NCI-H1105 treated with DMSO at 0.1 percent for 48 hours (cell line): ENCODE measurements at places on chromosomes 6 and 20.

- no peak for DNase-seq
Observed at GRCh38 chr6:47245745-47246371, 63.8 kb downstream of the TNFRSF21 start.

- no peak for DNase-seq
Observed at GRCh38 chr6:33953171-33953570, 149.4 kb upstream of the MLN start.

DNA sequence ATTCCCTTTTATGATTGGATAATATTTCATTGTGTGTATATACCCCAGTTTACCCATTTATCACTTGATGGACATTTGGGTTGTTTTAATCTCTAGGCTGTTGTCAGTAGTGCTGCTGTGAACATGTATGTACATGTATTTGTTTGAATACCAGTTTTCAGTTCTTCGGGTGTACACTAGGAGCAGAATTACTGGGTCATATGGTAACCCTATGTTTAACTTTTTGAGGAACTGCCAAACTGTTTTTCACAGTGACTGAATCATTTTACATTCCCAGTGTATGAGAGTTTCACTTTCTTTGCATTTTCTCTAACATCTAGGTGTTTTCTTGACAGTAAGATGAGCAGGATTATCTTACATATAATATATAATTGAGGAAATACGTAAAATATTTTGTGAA lies 44.7 kb upstream of the ADIG start:
- no peak for DNase-seq

DNA sequence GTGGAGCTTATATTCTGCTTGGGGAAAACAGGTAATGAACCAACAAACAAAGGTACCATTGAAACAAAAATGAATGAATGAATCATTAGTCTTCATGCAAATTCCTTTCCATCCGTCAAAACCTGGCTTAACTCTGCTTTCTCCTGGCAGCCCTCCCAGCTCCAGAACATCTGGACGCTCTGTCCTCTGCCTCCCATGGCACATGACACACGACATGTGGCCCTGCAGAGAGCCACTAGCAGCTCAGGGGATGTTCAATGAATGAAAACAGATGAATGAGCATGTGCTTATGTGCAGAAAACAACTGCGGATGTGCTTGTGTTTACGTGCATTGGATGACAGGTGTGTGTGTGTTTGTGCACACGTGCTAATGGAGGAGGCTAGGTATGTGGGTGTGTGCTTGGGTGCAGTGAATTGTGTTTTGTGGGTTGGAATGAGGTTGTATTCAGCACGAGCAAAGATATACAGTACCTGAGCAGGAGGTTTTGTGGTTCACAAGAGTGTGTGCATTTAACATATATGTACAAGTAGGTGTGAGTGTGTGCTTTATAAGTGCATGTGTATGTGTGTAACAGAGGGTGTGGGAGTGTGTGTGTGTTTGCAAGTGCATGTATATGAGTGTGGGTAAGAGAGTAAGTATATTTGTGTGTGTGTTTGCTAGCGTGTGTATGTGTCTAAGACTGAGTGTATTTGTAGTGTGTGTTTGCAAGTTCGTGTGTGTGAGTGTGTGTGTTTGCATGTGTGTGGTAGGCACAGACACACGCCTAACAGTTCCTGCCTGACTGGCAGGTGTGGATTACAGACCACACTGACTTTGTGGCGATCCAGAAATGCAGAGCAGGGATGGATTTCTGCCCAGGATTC lies 374.1 kb upstream of the SULF2 start:
- no peak for DNase-seq

DNA sequence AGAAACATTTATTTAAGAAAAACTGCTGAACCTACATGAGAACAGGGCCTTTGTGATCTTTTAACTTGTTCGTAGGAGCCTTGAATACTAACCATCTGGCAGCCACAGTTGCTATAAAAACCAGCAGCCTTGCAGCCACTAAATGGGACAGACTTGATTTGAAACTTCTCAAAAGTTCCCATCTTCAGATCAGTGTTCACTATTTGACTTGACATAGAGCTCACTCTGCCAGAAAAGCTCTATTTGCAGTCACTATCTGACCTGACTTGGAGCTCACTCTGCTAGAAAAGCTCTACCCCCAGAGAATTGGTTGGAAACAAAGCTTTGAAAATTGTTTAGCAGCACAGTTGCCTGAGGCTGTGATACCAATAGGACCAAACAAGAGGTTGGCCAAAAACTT lies 119.3 kb upstream of the F13A1 start:
- no peak for DNase-seq

- DNase-seq = no peak
Observed at GRCh38 chr20:41405436-41405835, 38.8 kb upstream of the EMILIN3 start.

DNA sequence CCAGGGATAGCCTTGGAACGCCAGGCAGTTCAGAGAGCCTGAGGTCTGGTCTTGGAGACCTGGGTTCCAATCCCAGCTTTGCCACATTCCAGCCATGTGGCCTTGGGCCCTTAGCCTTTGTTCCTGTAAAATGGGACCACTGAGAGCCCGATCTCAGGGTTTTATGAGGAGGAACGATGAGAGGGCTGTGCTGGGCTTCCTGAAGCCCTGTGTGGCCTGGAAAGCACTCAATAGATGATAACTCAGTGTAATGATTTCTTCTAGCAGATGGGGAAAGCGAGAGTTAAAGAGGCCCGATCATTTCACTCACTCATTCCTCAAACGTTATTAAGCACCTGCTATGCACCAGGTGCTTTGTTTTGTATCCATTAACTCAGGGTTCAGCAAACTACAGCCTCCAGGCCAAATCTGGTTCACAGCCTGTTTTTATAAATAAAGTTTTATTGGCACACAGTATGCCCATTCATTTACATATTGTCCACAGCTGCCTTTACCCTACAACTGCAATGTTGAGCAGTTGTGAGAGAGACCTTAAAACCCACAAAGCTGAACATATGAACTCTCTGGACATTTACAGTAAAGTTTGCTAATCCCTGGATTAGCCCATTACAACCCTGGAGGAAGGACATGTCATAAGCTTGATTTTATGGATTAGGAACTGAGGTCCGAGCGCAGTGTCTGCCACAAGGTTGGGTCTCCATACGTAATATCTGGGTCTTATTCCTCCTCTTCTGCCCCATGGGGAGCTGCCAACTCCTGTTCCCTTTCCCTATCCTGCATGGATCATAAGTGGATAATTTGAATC lies 90.4 kb downstream of the CEBPB start:
- DNase-seq = no peak

DNA sequence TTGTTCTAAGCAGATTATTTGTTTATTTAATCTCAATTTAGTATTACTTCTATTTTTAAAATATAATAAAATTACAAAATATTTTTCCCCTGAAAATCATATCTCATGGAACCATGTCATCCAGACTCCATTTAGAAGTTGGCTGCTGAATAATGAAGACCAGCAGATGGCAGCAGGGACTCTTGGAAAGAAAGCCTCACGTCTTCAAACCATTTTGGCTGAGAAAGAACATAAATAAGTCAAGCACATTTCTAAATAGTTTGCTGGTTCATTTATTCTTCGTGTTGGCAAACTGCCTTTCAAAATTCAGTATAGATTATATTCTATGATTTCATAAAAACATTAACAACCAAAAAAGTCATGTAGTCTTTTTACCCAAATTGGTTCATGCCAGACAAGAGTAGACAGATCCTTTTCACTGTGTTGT lies 71.7 kb downstream of the RCAN2 start:
- peak; percentile 72 for DNase-seq

DNA sequence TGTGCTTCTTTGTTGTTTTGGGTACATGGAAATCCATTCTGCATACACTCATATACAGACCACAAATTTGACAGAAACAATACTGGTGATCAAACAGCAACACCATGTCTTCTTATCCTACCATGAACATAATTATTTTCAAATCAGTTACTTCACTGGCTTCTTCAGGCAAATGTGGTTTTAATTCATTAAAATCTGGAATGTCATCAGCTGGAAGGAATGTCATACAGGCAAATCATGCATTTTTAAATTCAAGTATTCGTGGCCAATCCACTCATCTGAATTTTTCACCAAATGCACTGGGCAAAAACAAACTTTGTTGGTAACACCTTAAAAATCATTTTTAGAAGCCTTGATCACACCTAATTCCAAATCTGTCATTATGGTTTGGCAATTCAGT lies 59.3 kb downstream of the KIF6 start:
- DNase-seq = no peak

- DNase-seq = no peak
Observed at GRCh38 chr6:153013438-153013837, 10.9 kb upstream of the MTRF1L start.

- peak; percentile 15 for DNase-seq
Observed at GRCh38 chr6:141561154-141561553, 571.6 kb upstream of the GJE1 start.

DNA sequence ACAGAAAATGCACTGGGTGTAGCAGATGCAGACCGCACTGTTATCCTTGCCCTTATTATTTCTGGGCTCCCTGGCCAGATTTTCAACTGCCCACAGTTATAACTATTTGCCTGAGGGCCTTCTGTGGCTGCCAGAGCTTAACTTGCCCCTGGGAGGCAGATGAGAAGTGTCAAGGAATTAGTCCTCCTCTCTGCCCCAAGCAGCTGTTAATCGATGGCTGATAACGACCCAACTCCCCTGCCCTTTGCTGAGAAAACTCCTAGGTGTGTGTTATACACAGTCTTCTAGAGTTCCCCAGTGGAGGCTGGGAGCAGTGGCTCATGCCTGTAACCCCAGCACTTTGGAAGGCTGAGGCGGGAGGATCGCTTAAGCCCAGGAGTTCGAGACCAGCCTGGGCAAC lies 44.4 kb upstream of the SHLD1 start:
- DNase-seq = no peak

GRCh38 chr6:156662025-156662445 lies 115.1 kb upstream of the ARID1B start:
- DNase-seq = no peak

DNA sequence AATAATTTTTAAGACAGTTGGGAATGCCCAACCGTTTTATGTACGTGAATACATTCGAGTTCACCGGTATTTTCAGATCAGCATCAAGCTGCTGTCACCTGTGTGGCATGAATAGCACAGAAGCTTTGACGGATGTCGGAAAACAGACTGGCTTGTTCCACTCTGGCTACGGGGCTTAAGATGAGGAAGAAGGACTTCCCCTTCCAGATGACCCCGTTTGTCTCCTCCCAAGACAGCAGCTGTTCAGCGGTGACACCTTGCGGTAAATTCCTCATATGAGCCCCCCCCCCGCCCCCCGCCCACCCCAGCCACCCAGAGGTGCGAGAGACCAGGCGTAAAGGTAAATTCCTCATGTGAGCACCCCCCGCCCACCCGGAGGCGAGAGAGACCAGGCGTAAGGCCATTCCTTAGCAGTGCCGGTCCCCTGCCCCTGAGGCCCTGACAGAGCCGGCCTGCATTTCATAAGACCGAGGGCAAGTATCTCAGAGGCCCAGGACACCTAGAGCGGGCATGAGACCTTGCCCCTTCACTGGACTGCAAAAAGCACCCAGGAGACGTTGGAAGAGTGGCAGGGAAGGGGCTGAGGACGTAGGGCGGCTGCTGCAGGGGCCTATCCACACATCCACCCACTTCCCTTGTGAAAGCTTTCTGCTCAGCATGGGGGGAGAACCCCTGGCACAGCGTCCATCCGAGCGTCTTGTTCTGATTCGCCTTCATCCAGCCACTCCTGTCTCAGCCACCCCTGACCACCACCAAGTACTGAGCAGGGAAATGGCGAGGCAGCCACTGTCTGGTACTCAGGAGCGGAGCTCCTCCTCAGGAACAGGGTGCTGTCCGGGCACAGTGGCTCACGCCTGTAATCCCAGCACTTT lies 7.3 kb upstream of the PCMTD2 start:
- no peak for DNase-seq

- DNase-seq = no peak
Observed at GRCh38 chr6:37640786-37641395, 56.8 kb downstream of the MDGA1 start.

DNA sequence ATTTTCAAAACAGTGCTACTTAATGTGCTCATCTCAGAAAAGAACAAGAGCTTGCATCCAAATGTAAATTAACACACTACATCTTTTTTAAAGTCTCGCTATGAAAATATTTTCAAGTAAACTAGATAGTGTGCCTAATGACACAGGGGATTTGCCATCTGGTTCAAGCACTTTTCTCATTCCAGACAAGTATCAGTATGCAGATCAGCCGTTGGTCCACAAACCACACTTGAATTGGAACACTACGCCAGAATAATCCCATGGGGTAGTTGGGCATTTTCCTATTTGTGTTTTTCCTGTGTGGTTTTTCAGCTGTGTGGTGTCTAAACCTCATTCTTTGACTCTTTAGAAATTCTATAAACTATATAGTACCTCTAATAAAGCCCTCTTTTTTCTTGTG lies 256.2 kb downstream of the EPHA7 start:
- DNase-seq = no peak

- no peak for DNase-seq
Observed at GRCh38 chr20:11248687-11249638, 575.2 kb upstream of the JAG1 start.

DNA sequence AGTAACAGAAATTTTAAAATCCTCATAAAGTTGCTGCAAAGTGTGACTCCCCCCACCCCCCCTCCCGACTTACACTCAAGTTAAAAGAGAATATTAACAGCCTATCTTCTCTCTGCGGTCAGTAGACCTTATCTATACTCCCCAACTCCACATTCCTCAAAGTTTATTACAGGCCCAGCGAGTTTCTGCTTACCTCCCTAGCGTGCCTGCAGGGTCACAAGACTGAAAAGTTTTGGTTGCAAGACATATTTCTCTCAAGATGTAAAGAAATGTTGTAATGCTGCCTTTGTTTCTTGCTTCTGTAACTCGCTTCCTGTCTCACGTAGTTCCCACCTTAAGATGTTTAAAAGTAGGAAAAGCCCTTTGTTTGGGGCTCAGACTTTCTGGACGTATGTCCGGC lies 699.6 kb downstream of the PHF3 start:
- DNase-seq = no peak

DNA sequence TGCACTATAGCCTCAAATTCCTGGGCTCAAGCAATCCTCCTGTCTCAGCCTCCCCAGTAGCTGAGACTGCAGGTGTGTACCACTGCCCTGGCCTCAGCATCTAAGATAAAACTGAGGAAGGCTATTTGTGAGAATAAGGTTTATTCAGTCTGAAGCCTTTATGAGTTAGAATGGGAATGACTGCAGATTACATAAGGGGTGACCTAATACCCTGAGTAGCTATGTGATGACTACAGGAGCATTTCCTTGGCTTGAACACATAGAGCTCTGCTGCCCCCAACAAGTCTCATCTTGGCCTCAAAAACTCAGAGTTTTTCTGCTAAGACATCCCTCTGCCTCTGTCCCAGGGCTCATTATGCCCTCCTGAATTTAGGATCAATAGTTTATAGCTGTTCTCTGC lies 7.6 kb downstream of the GSS start:
- no peak for DNase-seq

GRCh38 chr20:4972506-4973251 lies 28.6 kb downstream of the SLC23A2 start:
- DNase-seq = peak; percentile 80

- DNase-seq = peak; percentile 30
Observed at GRCh38 chr6:170462366-170463020, 90.6 kb downstream of the PSMB1 start.

GRCh38 chr20:47821481-47822100 lies 36.3 kb upstream of the SULF2 start:
- no peak for DNase-seq

- DNase-seq = peak; percentile 51
Observed at GRCh38 chr6:25472306-25472705, 179.7 kb upstream of the SCGN start.
